ENCODE measurements at places on chromosomes 1 and 21.

DNA sequence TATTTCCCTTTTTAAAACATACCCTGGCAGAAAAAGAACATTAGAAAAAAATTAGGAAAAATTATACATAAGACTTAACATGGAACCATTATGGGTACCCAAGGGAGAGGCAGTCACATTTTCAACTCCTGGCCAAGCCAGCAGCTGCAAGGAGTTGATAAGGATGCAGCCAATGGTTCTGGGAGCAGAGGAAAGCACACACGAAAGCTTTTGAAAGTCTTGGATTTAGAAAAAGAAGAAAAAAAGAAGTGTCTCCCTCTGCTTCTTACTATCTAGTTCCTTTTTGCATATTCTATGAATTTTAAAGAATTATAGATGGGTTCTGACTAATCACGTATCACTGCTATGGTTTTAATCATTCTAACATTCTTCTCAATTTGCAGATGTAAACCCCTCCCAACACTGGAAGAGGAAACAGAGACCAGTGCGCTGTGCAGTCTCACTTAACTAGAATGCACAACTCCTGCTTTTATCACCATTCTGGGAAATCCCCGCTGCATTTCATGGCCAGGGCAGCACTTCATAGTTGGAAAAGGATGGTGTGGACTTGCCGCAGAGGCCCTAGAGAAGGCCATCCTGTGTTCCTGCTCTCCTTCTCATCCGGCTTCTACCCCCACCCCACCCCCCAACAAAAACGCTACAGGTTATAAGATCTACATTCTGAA lies 2.7 kb upstream of the CD58 start:
- DNase-seq = no peak

- no peak for DNase-seq
These were observed 57.3 kb downstream of the AGO3 start for GRCh38 chr1:35988237-35988636.

GRCh38 chr21:43370888-43371570 lies 55.9 kb downstream of the SIK1 start:
- DNase-seq = no peak

DNA sequence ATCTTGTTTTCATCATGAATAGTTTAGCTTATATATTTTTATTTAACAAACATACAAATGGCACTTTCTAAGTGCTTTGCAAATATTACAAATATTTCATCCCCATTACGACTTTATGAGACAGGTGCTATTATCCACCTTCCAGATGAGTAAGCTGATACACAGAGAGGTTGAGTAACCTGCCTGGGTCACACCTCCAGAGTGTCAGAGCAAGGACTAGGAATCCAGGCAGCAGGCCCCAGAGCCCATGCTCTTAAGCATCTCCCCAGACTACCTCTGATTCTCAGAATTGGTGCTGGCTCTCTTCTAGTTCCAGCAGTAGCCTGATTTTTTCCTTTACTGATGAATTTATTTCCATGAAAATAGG lies 40.0 kb downstream of the EPHB2 start:
- DNase-seq = no peak

DNA sequence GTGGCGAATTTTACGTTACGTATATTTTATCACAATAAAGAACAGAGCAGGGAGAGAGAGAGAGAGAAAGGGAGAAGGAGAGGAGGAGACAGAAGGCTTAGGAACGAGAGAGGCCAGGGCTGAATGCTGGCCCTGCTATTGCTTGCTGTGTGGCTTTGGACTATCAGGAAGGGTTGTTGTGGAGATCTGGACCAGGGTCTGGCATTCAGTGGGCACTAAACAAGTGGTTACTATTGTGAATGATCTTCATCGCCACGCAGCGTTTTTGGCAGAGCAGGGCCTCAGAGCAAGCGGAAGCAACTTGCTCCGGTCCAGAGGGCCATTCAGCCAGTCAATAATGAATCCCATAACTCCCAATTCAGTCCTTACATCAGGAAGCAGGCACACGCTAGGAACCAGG lies 26.4 kb downstream of the PIK3C2B start:
- DNase-seq = no peak

DNA sequence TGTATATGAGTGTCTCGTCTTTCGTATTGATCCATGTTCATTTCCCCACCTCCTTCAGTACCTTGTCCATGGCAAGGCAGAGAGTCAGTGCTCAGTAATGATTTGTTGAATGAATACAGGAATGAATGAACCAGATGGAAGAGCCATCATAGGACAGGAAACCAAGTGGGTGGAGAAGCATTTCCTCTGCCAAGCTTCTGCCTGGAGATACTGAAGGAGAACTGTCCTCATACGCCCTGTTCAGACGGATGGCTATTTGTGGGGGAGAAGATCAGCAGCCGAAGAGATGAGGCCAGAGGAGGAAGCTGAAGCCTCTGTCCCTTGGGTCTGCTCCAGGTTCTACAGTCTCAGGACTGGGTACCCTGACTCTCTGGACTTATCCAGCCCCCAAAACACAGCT lies 5.8 kb downstream of the FAM43B start:
- DNase-seq = no peak

GRCh38 chr1:235147269-235147668 lies 13.8 kb downstream of the RBM34 start:
- DNase-seq = no peak

- DNase-seq = no peak
These were observed 4.7 kb upstream of the PADI1 start for GRCh38 chr1:17200246-17200645.

DNA sequence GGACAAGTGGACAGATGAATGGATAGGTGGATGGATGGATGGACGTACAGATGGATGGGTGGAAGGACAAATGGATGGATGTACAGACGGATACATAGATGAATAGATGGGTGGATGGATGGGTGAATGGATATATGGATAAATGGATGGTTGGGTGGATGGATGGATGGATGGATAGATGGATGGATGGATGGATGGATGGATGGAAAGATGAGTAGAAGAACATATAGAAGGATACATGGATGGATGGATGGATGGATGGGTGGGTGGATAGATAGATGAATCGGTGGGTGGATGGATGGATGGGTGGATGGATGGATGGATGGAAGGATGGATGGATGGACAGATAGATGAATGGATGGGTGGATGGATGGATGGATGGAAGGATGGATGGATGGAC lies 274.3 kb downstream of the KAZN start:
- DNase-seq = no peak

DNA sequence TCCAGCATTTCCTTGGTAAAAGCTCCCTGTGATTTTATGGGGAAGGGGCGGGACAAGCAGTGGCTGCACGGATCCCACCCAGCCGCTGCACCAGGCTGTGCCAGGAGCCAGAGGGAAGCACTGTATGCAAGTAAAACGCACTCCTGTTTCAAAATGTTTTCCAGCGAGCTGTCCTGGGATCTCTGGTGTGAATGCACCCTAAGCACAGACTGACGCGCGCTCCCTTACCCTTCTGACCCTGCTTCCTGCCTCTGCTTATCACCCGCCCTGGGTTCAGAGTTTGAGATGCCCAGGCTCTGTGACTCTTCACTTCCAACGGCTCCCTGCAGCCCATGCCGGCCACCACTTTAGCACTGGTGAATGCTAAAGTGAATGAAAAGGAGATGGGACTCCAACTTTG lies 131.2 kb downstream of the RHOU start:
- DNase-seq = no peak

DNA sequence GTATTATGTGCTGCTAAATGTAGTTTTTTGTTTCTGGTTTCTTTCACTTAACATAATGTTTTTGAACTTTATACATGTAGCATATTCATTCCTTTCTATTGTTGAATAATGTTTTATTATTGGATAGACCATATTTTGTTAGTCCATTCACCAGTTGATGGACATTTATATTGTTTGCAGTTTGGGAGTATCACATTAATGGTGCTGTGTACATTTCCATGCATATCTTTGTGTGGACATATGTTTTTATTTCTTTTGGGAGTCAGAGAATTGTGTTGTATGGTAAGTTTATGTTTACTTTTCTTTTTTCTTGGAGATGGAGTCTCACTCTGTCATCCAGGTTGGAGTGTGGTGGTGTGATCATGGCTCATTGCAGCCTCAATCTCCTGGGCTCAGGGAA lies 134.6 kb downstream of the MAST2 start:
- no peak for DNase-seq

DNA sequence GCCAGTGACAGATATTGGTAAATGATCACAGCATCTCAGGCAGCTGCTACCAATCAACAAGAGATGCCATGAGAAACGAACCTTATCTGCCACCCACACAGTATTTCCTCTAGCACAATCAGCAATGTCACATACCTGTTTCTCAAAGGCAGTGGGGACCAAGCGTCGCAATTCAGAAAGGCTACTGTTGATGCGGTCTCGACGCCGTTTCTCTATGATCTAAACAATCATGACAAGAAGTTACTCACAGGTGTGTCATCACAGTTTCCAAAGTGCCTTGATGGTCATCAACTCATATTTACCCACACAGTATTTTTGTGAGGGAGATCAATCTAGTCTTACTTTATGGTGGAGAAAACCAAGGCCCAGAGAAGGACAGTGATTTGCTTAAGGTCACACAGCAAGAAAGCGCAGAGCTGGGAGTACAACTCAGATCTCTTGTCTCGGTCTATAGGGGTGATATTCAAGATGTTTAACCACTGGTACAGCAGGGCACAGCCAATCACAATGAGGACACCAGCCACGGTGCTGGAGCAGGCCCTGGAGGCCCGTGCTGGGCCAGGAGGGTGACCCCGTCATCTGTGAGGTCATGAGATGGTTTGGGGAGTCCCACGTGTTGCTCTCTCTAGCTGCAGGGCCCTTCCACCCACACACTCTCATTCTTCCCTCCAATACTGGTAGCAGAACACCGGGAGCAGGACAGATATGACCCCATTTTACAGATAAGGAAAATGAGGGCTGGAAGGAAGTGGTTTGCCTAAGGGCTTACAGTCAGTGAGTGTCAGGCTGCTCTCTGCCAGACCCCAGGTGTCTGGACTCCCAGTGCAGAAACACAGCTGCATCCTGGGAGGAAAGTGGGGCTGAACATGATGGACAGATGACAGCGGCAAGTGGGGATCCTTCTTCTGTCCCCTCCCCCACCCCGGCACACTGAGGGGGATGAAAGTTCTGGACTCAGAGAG lies 7.8 kb downstream of the HEYL start:
- DNase-seq = no peak

- no peak for DNase-seq
These were observed 490.3 kb downstream of the TTLL7 start for GRCh38 chr1:83508485-83509151.

- DNase-seq = no peak
These were observed 87.1 kb downstream of the TRIM11 start for GRCh38 chr1:228319352-228320088.

- no peak for DNase-seq
These were observed 66.9 kb upstream of the MAP1LC3C start for GRCh38 chr1:242065813-242066212.

- DNase-seq = no peak
These were observed 2.9 kb upstream of the CLSTN1 start for GRCh38 chr1:9826616-9827015.

DNA sequence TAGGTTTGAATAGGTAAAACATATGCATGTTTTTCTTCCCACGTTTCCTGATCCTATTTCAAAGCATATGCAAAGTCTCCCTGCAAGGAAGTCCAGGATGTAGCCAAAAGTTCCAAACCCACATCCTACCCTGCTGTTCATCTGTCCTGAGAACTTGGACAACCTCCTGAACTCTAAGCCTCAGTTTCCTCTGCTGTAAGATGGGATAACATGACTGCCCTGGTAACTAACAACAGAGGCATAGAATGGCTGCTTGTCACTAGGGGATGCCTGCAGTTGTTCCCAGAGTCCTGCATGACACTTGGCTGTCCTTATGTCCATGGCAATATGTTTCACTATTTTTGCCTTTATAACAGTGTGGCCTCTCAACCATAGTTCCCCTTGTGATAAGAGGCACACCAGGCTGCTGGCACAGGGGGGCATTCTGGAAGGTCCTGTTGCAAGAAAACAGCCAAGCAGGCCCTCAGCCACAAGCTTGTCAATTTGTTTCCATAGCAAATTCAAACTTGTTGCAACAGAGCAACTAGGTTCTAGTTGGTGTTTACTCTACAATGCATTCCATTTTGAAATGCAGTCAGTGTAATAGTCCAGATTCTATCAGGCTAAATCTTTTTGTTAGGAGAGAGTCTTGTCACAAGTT lies 1.5 kb upstream of the HDGF start:
- no peak for DNase-seq

DNA sequence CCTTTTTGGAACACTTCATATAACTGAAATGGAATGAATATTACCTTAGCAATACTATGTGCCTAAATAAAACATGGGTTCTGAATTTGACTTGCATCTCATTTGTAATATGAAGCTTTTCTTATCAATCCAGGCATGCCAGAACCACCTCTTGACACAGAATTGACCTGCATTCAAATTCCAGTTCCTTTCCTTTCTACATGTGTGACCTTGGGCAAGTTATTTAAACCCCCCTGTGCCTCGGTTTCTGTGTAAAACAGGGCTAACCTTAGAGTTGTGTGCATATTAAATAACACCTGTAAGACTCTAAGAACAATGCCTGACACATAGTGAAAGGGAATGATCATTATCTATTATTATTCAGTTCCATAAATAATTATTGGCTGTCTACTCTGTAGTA lies 2.0 kb upstream of the NOS1AP start:
- no peak for DNase-seq

DNA sequence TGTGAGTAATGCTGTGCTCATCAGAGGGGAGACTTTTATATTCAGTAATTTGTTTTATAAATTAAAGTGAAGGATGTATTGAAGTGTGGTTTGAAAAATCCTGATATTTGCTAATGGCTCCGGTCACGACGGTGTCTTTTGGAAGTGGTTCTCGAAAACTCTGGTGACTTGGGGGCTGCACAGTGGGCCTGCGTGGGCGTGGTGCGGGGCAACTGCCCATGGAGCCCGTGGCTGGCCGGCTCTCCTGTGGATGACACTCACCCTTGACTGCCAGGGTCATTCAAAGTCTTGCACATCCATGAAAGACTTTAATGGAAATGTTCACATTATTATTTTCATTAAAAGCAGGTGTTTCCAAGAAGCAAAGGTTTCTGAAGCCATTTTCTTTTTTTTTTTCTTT lies 7.7 kb downstream of the FAAP20 start:
- DNase-seq = no peak

GRCh38 chr21:38293113-38293512 lies 36.3 kb downstream of the KCNJ15 start:
- no peak for DNase-seq

DNA sequence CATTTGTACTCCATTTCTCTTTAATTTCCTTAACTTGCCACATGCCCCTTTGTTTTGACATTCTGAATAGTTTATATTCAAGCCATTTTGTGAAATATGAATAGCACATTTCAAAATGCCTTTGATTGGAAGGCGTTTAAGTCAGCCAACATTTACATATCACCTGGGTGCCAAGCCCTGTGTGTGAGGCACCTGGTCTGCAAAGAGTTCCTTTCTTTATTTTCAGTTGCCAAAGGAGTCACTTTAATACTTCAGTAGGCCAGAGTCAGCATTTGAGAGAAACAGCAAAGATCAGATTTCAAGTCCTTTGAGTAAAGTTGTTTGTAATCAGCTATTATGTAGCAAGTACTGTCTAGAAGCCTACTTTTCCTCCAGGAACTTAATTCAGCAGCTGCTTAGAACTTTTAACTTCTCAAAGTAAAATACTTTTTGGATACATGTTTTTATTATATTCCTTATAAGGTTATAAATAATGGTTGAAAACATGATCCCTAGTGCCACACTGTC lies 70.8 kb downstream of the DTL start:
- DNase-seq = no peak

GRCh38 chr1:33379631-33380354 lies 51.1 kb downstream of the PHC2 start:
- no peak for DNase-seq

- no peak for DNase-seq
These were observed 12.3 kb downstream of the FAM3B start for GRCh38 chr21:41328660-41329607.

- no peak for DNase-seq
These were observed 61.0 kb upstream of the ATP1A1 start for GRCh38 chr1:116311756-116312680.
